Fibroblast of mammary gland (primary cell): ENCODE measurements at places on chromosomes 11 and 22.

GRCh38 chr11:99773646-99774045 is 752.9 kb downstream of the CNTN5 start:
- peak; percentile 14 for DNase-seq

- no peak for DNase-seq
Observed at GRCh38 chr11:116233561-116233960, 539.2 kb downstream of the BUD13 start.

DNA sequence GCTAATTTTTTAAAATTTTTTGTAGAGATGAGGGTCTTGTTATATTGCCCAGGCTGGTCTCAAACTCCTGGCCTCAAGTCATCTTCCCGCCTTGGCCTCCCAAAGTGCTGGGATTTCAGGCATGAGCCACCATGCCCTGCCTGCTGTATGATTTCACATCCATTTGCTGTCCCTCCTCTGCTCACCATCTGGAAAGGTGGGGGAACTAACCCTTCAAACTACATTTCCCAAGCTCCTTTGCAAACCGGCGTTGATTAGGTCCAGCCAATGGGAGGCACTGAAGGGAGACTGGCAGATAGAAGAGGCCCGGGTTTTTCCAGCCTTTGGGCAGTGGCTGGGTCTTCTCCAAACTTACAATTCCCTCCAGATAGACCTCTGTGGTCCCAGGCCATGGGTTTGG is 19.3 kb downstream of the RFPL1 start:
- DNase-seq, result peak; percentile 45

GRCh38 chr22:44648821-44649565 is 53.0 kb upstream of the PRR5 start:
- peak; percentile 90 for DNase-seq

DNA sequence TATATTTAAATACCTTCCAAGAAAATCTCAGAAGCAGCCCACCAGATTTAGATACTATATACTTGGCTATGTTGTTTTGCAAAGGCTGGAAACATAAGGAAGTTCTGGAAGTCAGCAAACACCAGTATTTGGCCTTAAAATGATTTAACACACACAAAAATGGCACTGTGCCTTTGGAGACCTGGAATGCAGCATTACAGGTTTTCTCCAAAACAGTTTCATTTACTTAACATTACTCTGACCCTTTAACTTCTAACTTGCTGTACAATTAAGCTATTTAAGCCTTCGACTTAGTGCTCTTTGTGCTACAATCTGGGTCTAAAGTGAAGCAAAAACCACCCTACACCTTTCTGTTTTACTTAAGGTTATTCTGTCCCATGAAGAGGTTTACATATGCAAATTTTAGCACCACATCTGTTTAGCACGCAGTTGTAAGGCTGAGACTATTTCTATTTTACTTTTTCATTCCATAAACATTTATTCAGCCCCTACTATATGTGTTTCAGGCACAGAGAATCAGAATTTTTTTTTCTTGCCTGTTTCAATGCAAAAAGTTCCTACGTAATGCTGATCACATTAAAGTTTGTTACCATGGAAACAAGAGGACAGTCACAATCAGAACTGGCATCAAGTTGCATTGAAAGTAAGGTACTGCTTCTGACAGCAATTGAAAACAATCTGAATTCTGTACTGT is 70.3 kb downstream of the MAML2 start:
- peak; percentile 57 for DNase-seq

- no peak for DNase-seq
Observed at GRCh38 chr11:8282631-8283030, 19.0 kb upstream of the LMO1 start.

DNA sequence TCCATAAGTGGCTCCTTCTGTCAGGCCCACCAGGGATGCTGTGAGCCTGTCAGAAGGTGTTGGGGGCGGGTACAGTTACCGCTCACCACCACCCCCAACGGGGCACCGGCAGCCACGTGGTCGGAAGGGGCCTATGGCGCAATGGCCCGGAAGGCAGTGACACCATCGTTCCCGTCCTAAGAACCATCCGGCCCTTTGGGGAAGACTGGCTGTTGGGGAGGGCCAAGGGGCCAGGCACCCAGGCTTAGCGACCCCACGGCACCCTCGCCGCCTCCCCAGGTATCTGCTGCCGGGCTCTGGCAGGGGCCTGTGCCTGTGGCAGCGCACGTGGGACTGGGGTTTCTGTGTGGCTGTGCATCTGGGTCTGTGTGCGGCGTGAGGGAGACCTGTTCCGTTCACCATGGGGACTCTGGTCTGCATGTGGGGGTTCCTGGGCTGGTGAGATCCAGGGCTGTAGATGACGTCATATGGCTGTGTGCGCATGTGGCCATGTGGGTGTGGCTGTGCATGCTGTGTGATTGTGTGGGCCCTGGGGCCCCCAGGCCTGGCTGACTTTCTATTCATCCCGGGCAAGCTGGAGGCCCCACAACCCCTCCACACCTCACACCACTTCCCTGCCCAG is 717 bp downstream of the OSM start:
- DNase-seq, result peak; percentile 33

GRCh38 chr22:27748751-27749191 is 52.8 kb downstream of the MN1 start:
- DNase-seq, result peak; percentile 62

DNA sequence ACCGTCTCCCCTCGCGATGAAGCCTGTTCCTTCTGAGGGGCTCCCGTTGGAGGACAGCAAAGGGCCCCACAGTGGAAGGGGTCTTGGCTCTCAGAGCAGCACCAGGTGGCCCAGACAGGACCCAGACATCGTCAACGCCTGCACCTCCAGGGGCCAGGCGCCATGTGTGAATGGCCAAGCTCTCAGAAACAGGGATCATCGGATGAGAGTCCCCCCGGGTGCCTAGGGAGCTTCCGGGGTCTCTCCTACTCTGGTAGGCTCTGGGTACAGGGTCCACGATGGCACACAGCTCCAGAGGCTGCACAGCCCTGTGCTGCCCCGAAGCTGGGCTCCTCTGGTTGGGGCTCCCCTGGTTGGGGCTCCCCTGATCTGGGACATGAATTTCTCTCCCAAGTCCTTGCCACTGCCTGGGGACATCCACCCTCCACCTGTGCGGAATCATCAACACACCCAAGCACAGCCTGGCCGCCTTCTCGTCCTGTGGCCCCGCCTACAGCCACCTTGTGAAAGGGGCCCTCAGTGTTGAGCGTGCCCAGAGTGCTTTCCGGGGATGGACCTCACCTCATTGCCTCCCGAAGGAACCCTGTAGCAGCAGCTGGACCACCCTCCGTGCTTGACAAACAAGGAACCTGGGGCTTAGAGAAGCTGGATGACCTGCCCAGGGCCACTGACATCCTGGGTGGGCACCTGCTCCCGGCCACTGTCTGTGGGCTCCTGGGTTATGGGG is 929.0 kb downstream of the BRD1 start:
- no peak for DNase-seq

DNA sequence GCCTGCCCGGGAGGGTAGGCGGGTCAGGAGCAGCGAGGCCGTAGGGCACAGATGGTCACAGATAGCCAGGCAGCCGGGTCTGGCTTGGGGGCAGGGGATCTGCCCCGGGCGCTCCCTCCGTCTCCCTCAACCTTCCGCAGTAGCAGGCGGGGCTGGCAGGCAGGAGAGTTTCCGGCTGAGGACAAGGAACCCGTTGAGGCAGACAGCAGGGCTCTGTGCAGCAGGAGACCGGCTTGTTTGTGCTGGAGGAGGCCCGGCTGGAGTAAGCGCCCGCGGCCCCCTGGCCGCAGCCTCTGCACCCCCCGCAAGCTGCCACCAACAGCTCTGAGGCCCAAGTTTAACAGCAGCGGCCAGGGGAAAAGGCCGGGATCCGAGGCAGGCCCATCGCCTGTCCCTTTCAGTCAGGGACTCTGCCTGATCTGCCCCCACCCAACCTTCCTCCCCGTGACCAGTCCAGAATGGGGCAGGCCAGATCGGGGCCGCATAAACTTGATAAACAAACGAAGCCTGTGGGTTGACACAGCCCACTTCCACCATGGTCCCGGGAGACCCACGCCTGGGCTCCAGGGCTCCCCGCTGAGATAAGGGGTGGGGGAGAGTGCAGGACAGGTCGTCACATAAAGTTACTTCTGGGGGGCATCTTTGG is 13.6 kb downstream of the SCARF2 start:
- DNase-seq, result no peak

- peak; percentile 16 for DNase-seq
Observed at GRCh38 chr11:129247135-129247534, 55.0 kb upstream of the ARHGAP32 start.

DNA sequence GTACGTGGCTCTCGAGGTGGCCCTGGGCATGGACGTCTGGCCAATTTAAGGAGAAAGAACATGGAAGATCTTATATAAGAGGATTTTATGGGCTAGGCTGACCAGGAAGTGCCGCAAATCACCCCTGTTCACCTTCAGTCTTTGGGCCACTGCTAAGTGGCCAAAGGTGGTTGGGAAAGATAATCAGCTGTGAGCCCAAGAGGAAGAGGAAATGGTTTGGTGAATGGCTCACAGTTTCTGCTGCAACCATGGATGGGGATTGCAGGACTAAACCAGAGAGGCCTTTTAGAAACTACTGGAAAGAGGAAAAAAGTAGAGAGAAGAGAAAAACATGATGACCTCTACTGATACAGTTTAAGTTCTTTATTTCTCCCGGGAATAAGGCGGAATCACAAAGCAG is 96.0 kb upstream of the ARHGAP20 start:
- DNase-seq, result no peak

DNA sequence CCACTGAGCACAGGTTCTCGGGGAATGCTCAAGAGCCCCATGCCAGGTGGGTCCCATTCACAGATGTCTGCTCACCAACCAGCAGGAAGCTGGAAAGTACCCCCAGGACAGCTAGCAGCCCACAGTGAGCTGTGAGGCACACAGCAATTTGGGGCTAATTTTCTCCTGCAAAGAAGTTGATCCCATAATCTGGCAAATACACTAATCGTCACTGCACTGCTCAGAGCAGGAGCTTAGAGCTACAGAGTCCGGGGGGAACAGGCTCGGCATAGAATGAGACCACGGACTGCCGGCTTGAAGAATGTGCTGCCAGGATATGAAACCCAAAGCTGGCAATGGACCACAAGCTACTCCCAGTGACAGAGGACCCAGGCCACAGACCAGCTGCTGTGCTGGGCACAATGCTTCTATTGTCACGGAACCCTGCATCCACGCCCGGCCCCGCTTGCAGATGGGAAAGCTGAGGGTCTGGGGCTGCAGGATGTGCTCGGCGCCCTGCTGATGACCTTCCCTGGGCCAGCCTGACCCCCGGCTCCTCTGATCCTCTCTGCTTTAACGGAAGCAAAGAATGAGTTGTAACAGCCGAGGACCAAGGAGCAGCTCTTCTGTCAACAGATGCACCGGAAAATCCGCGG is 239.7 kb downstream of the CTTN start:
- no peak for DNase-seq

DNA sequence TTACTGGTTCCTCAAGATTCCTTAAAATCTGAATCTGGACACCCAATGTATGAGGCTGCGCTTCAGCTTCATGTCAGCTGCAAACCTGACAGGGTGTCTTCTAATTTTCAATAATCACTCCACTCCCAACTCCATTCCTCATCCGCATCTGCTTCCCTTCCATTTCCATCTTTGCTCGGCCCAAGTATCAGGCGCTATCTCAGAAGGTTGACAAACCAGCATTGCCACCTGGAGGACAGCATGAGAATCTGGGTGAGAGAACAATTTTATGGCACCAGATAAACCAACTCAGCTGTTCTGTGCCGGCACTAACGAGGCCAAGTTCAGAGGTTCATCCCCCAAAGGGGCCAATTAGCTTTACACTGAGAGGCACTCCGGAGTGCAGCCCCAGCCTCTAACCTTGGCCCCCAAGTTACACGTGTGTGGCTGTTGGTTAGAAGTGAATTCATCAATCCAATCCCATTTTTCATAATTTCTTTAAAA is 79.1 kb upstream of the LMO2 start:
- peak; percentile 64 for DNase-seq

DNA sequence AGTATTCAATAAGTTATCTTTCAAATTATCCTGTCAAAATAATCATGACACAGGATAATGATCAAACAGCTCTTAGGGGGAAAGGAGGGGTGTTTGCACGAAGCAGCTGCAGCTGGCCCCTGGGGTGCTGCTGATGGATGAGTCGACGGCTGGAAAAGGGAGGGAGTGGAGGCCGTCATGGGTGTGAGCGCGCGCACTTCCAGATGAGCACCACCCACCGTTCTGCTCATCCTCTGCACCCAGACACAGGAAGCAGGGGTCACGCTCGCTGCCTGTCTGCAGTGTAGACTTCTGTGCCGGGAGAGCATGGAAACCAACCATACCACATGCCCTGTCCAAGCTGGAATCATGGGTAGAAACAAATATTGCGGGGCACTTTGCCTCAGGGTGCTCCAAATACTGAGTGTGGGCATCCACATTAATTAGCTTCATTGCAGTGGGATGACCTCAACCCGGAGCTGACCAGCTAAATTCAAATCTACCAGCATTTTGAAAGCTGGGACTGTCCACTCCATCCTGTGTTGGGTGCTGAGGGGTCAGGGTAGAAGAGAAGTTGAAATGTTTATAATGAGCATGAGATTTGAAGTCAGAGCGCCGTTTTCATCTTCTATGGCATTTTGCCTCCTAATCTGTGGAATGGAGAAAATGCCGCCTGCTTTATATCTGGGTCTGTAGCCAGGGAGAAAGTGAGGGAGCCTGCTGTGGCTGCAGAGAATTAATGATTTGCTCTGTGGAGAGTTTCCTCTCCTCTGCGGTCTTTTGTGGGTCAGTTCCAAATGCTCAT is 802.4 kb downstream of the TBC1D22A start:
- DNase-seq, result no peak

GRCh38 chr11:69402251-69402887 is 79.1 kb upstream of the LINC01488 start:
- no peak for DNase-seq

GRCh38 chr11:72629266-72629665 is 45.0 kb downstream of the PDE2A start:
- DNase-seq, result no peak

DNA sequence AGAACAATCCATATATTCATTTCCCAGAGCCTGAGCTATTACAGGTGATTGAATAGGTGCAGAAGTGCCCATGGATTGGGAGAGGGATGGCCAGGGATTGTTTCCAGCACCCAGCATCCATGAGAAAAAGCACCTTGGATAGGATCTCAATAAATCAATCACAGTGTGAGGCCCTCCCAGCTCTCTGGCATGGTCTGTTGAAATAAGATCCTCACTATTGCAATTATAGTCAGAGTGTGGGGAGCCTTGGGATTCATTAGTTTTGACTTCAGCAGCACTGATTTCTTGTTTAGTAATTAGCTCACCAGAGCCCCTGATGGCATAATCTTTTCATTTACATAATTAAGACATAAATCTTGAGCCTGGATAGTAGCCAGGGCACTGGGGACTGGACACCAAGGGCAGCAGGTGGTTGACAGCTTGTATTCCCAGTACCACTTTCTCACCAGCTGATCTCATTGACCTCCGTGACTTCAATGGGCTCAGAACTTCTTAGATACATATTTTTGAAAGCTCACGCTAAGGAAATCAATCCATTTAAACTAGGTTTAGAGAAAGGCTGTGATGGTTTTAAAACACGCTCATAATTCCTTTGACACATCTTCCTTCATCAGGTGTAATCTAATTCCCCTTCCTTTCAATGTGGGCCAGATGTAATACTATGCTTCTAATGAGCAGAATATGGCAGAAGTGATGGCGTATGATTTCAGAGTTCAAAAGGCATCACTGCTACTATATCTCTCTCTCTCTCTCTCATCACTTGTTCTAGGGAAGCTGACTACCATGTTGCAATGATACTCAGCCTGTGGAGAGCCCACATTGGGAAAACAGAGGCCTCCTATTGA is 22.1 kb upstream of the DRD2 start:
- no peak for DNase-seq
